ENCODE measurements at places on chromosomes 2 and 18.

DNA sequence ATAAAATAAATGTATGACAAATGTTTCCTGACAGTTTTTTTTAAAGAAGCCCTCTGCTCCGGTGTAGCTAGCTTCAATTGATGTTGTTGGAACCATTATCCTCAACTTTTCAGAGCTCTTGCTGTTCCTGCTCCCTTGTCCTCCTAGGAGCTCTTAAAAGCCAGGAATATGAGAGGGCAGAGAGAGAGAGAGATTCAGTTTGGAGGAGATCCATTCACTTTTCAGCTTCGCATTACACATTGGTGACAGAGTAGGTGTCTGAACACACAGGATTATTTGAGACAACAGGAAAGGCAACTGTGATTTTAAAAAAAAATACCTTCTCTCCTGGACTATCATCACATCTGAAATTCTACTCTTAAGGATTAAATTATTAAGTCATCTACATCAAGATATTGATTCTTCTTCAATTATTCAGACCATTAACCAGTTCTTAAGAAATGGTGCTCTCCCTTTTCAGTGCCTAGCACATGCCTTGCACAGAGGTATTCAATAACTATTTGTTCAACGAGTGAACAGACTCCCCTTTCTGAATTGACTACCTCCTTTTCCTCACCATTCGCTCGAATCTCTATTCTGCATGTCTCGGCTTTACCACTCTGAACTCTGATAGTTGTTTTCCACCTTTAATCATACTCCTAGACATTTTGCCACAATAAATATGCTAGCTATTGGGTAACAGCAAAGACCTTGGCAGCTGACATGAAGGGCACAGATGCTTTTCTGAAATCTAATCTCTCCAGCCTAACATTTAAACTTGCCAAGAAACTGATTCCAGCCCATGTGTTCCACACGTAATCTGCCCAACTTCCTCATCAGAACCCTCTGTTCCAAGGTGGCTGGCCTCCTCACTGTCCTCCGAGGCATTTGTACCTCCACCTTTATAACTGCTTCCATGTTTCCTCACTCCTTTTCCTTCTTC is 28.6 kb upstream of the SLC35F5 start:
- DNase-seq: no peak

DNA sequence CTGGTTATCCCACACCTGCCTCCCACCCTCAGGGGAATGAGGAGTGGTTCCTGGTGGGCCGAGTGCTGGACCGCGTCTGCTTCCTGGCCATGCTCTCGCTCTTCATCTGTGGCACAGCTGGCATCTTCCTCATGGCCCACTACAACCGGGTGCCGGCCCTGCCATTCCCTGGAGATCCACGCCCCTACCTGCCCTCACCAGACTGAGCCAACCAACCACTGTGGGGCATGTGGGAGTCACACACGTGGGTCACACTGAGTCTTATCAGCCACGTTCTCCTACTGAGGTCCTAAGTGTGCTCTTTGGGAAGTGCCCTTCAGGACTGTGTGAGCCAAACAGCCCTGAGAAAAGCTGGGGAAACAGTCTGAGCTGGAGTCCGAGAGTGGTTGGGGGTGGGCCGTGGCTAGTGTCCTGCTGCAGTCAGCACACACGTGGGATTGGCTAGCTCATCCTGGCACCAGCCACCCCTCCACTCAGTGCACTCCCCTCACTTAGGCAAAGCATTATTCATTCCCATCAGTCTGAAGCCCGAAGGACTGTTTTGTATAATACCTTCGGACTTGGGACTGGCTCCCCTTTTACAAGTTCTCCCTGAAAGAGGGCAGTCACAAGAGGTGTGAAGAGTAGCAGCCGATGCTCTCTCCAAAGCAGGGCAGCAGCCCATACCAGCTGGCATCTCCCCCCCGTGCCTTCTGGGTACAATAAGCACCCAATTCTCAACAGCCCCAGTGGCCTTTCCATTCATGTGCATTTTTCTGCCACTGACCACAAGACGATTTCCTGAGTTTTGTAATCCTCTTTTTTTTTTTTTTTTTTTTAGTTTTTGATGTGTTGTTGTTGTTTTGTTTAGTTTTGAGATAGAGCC is 4.6 kb downstream of the TIGD1 start:
- DNase-seq: no peak

DNA sequence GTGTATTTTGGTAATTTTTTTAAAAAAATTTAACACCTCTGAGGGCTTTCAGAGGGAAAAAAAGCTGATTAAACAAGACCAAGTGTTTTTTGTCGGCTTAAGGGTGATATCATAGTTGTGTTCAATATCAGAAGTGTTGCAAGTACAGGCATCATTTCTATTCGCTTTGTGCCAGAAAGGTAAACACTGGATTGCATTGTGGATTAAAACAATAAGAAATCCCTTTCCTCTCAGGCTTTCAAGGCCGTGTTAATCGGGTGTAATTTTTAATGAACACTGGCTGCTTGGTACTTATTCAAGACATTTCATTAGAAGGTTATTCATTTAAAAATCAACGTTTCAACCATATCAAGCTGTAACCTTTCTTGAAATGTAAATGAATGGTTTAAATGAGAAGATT is 18.3 kb downstream of the FIGN start:
- no peak for DNase-seq

GRCh38 chr2:224716201-224716600 is at the start of gene CCDC195:
TSS of gene CCDC195 (minus strand) at chr2:224716365. CDS start at chr2:224716365, 0 bp downstream.
- DNase-seq: no peak

- peak; percentile 12 for DNase-seq
These were observed 67.5 kb downstream of the TANC1 start for GRCh38 chr2:159035790-159036411.

GRCh38 chr2:7242189-7242867 is 325.1 kb downstream of the RNF144A start:
- DNase-seq: no peak

DNA sequence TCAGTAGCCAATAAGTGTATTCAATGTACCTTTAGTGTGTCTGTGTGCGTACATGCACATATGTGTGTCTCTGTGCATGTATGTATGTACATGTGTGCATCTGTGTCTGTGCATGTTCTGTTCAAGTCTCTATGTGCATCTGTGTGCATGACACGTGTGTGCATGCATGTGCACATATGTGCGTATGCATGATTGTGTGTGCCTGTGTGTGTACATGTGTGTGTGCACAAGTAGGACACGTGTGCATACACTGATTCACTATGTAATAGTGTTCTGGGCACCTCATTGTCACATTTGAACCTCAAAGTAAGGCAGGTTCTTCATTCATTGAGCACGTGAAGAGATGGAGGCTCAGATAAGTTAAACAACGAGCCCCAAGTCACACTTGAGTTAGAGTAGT is 142.6 kb upstream of the COPS8 start:
- no peak for DNase-seq

DNA sequence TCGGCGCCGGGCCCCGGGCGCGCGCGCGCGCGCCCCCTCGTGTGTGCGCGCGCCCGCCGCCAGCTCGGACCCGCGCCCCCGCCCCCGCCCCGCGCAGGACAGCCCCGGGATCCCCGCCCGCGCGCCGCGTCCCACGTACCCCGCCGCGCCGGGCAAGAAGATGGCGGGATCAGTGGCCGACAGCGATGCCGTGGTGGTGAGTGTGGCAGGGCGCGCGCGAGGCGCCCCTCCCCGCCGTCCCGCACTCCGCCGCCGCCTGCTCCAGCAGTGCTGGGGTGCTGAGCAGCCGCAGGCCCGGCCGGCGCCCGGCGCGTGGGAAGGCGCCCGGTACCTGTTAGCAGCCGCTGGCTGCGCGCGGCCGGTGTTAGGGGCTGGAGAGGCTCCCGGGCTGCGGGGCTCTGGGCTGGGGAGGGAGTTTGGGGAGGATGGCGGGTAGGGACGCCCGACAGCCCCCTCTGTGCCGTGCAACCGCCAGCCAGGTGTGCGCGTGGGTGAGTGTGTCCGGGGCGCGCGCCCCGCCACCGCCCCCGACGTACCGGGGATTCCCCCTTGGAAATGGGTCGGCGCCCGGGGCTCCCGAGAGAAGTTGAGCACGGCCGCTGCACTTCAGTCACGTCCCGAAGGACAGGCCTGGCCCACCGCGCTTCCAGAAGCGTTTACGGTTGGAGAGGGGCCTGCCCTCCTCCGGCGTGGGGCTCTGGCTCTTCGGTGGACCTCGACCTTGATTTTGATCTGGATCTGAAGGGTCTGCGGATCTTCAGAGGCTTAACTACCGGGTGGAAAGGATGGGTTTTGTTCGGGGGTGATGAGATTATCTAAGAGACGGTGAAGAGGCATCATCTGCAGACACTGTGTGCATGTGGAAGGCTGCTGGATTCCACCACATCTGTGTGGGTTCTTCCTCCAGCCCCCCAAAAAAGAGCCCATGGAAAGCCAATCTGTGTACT is 697 bp downstream of the LGALSL start:
- DNase-seq: peak; percentile 27

- DNase-seq: no peak
These were observed 148.7 kb upstream of the ITGA6 start for GRCh38 chr2:172278667-172279066.

DNA sequence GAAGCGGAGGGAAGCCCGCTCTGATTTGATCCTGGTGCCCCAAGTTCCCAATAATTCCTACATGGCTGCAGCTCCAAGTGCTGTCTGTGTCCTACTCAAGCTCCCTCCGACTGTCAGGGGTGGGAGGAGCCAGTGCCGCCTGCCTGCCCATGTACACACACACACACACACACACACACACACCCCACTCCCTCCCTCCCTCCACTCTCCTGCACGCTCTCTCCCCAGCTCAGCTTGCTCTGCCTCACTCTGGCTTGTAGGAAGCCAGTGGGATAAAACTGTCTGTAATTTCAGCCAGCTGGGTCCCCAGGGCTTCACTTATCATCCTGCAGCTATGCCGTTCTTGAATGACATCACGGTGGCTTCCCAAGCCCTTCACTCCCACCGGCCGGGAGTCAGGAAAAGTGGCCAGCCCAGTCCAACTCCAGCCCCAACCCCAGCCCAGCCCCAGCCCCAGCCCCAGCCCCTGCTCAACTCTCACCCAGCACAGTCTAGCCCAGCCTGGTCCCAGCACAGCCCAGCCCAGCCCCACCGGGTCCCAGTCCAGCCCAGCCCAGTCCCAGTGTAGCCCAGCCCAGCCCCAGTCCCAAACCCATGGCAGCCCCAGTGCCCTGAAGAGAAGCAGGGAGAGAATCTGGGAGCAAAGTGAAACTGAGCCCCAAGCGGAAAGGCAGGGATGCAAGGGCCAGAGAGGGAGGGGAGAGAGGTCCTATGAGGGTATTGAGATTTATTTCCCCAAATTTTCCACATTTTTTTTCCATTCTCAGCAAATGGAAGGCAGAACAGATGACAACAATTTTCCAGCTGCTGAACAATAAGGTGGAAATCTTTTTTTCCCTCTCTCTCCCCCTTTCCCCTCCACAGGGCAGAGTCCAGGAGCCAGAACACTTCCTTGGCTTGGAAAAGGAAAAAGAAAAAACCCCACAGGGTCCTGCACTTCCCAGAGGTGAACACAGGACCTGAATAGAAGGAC is 144.0 kb downstream of the TNS1 start:
- no peak for DNase-seq

GRCh38 chr2:207141386-207141785 is 24.4 kb downstream of the KLF7 start:
- no peak for DNase-seq

GRCh38 chr2:163735685-163736432 is at the start of gene FIGN:
TSS of gene FIGN (minus strand) at chr2:163736008. CDS start at chr2:163734927, 1,081 bp downstream.
- no peak for DNase-seq

DNA sequence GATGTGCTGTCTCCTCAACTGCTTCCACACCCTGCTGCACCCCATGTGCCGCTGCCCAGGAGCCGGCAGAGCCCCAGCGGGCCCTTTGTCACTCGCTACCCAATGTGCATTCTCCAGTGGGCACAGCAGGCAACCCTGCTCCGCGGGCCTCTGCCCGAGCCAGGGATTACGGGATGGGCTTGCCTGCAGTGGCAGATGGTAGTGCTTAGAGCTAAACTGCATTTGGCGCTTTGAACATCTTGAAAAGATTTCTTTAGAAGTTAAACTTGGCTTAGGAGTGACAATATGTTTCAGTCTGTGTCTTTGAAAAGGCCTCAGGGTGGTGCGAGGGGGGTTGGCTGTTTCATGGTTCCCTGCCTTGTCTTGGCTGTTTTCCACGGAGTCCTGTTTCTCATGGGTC is 84.0 kb upstream of the BOD1L2 start:
- DNase-seq: no peak
